Spleen (tissue), 13 donors: ENCODE measurements at places on chromosomes 4 and X. TPM values are rescaled to one million over a fixed set of nuclear protein-coding genes. Genes with fewer than 3 reads are reported as not detected.

- no peak for DNase-seq
Observed at GRCh38 chr4:117385526-117385925, 300.1 kb upstream of the TRAM1L1 start.

DNA sequence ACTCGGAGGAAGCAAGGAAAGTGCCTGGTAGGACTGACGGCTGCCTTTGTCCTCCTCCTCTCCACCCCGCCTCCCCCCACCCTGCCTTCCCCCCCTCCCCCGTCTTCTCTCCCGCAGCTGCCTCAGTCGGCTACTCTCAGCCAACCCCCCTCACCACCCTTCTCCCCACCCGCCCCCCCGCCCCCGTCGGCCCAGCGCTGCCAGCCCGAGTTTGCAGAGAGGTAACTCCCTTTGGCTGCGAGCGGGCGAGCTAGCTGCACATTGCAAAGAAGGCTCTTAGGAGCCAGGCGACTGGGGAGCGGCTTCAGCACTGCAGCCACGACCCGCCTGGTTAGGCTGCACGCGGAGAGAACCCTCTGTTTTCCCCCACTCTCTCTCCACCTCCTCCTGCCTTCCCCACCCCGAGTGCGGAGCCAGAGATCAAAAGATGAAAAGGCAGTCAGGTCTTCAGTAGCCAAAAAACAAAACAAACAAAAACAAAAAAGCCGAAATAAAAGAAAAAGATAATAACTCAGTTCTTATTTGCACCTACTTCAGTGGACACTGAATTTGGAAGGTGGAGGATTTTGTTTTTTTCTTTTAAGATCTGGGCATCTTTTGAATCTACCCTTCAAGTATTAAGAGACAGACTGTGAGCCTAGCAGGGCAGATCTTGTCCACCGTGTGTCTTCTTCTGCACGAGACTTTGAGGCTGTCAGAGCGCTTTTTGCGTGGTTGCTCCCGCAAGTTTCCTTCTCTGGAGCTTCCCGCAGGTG, 637 bp downstream of the AR start:
- no peak for DNase-seq

DNA sequence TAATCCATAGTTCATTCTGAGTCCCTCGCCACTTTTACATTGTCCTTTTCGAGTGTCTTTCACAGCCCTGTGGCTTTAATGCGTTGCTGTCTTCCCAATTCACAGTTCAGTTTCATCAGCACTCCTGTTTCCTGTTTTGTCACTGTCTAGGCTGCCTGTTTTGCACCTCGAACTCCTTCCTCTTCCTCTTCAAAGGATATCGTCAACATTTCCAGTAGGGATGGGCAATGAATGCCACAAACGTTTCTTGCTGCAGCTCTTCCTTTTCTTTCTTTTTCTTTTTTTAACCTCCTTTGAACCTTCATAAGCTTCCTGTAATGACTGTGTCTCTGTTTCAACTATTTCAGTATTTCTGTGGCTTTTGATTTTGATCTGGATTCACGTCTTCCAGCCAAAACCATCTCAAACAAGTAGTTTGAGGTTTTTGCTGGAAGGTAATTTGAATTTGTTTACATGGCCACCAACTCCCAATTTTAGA, 105.4 kb downstream of the ANXA3 start:
- DNase-seq, result no peak

- DNase-seq, result no peak
Observed at GRCh38 chr4:130067419-130067818, 971.5 kb downstream of the C4orf33 start.

DNA sequence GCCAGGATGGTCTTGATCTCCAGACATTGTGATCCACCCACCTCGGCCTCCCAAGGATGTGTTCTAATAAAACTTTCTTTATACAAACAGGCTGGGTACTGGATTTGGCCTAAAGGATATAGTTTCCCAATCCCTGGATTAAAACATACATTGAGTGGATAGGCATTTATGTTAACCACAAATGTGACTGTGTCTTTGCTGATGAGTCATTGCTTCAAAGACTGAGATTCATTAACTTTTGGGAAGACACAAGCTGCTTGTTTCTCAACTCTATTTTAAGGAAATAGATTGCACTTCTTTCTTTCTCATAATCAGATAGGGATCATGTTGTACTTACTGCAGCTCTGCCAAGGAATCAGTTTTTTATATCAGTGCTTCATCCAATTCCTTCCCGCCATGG, 131.3 kb upstream of the AGA start:
- DNase-seq, result no peak

DNA sequence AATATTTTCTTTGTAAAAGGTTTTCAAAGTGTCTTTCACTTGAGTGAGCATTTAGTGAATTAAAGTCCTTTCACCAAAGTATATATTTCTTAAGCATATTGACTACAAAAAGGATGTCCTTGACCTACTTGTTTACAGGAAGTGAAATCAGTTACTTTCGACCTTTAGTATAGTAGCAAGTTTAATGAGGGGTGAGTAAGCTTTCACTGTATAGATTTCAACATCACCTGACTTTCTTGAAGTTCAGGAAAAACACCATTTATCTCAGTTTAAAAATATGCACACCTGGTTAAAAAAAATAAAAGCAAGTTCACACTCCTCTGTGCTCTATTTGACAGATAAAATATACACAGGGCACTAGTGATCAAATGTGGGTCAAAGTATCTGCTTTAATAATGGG, 88.1 kb downstream of the CCSER1 start:
- no peak for DNase-seq

DNA sequence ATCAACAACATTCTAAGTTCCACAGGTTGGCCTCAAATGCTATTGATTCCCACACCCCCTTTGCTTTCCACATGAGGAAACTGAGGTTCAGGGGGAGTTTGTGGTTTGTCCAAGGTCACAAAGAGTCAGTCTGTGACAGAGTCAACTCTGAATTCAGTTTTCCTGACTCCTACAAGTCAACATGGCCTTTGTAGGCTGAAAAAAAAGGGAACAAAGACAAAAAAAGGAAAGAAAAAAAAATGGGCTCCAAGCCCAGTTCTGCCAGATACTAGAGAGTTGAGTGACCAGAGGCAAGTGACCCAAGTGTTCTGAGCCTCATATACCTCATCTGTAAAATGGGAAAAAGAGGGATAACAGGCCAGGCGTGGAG, 16.5 kb upstream of the PIM2 start:
- DNase-seq, result no peak

DNA sequence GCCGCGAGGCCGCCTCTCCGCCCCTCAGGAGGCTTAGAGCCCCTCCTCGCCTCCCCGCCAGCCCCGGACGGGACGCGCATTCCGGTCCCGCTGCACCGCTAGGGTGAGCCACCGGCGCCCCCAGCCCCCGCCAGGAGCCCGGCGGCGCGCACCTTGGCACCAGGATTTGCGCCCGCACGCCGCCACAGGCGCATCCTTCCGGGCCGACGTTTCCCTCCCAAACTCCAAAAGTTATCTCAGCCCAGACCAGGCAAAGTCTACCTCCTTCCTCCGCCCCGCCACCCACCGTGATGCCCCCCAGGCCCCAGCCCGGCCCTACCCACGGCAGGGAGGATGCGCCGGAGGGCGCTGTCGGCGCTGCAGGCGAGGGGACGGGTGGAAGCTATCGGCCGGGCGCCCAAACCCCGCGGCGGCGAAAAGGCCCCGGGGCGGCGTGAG, 538 bp downstream of the SCML2 start:
- DNase-seq, result peak; percentile 80

- no peak for DNase-seq
Observed at GRCh38 chrX:63754136-63754859, 30.7 kb downstream of the ARHGEF9 start.

GRCh38 chr4:38611676-38612075, 52.3 kb upstream of the KLF3 start:
- DNase-seq, result no peak

- no peak for DNase-seq
Observed at GRCh38 chrX:70808942-70809940, 99.3 kb downstream of the TEX11 start.

- DNase-seq, result no peak
Observed at GRCh38 chr4:172104539-172104938, 291.3 kb downstream of the GALNTL6 start.

DNA sequence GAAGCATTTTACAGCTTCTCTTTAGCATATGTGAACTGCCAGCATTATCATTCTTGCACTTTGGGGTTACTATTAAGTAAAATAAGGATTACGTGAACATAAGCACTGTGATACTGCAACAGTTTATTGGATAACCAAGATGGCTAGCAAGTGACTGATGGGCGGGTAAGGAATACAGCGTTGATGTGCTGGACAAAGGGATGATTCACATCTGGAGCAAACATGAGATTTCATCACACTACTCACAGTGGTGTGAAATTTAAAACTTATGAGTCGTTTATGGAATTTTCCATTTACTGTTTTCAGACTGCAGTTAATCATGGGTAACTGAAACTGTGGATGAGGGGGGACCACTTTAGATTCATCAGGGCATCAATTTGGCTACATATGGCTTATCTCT, 16.0 kb downstream of the NBDY start:
- DNase-seq, result no peak

Gene OPHN1
- 3.3 TPM for total RNA-seq

Gene DDIT4L
- 1.6 TPM for total RNA-seq

Gene OCIAD2
- total RNA-seq, result 13.5 TPM

Gene CPEB2
- total RNA-seq, result 15.5 TPM

Gene DMP1
- not detected for total RNA-seq
